Heart right ventricle (tissue), 16 donors: ENCODE measurements at places on chromosomes 4 and X. TPM values are rescaled to one million over a fixed set of nuclear protein-coding genes. Genes with fewer than 3 reads are reported as not detected.

GRCh38 chrX:118225711-118226428 lies 109.3 kb upstream of the KLHL13 start:
- no peak overlapping the region for H3K4me3 ChIP-seq
- no peak overlapping the region for H3K27ac ChIP-seq
- no peak for DNase-seq
- no peaks in the 10 kb centered on the region for H3K27me3 ChIP-seq

DNA sequence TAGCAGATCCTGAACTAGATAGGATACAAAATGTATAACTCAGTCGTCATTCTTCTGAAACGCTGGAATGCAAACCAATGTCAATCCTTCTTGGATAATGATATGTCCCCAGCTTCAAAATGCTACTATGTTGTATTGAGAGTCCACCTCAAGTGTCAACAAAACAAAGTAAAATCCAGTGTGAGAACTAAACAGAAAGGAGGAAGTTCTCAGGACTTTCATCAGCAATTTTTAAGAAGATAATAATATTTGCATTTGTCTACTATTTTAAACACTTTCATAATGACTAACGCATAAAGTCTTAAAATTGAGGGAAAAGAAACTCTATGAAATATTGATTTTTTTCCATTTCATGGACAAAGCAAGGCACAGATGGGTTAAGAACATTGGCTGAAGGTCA lies 36.3 kb downstream of the SOD3 start:
- H3K4me3 ChIP-seq: no peak overlapping the region
- H3K4me1 ChIP-seq: no peaks in the 10 kb centered on the region
- no peak overlapping the region for H3K27ac ChIP-seq
- peaks cover 68% of the 10 kb centered on the region for H3K36me3 ChIP-seq
- DNase-seq: no peak
- H3K27me3 ChIP-seq: no peaks in the 10 kb centered on the region

DNA sequence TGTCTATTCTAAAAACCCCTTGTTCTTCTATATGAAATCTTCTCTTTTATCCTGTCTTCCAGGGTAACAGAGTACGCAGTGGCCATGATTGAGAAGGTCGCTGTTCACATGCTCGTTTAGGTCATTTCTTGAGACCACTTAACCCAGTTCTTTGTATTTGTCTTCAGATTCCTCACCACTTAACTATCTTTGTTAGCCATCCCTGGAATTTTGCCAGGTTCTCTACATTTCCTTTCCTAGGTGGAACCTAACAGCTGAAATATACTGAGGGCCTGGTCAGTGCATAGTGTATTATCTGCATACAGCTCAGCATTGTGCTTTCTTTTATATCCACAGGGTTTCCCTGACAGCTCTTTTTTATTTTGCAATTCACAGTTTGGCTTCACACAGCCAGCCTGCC lies 148.9 kb upstream of the GALNT7 start:
- H3K27me3 ChIP-seq: no peaks in the 10 kb centered on the region
- no peak overlapping the region for H3K27ac ChIP-seq
- H3K4me1 ChIP-seq: peaks cover under 1% of the 10 kb centered on the region
- H3K4me3 ChIP-seq: no peak overlapping the region
- H3K36me3 ChIP-seq: no peaks in the 10 kb centered on the region

- no peak for DNase-seq
- no peaks in the 10 kb centered on the region for H3K27me3 ChIP-seq
- no peaks in the 10 kb centered on the region for H3K36me3 ChIP-seq
- H3K27ac ChIP-seq: no peak overlapping the region
- H3K4me3 ChIP-seq: no peak overlapping the region
Observed at GRCh38 chr4:97761445-97762114, 381.7 kb downstream of the STPG2 start.

DNA sequence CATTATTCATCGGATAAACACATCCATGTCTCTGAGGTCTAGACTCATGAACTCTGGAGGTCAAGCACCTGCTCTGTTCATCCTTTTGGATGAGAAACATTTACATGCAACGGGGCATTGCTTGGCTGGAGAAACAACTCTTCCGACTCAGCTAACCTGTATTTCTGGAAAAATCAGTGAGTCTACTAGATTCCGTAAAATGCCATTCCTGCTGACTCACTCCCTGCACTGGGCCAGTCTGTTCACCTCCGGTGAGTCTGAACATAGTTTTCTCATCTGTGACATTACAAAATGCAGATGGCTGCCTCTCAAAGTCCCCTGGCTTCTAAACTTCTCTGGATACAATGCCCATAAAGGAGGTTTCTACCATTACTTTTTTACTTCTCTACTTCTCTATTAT lies 185.7 kb upstream of the HS3ST1 start:
- H3K27ac ChIP-seq: no peak overlapping the region
- no peak for DNase-seq
- no peak overlapping the region for H3K4me3 ChIP-seq
- no peaks in the 10 kb centered on the region for H3K27me3 ChIP-seq

DNA sequence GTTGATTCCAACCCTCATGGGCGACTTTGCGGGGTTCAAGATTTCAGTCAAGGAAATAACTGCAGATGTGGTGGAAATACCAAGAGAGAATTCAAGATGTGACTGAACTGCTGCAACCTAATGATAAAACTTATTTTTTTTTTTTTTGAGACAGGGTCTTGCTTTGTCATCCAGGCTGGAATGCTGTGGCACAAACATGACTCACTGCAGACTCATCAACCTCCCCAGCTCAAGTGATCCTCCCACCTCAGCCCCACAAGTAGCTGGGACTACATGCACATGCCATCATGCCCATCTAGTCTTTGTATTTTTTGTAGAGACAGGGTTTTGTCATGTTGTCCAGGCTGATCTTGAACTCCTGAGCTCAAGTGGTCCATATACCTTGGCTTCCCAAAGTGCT lies 19.5 kb upstream of the WDFY3 start:
- H3K27me3 ChIP-seq: no peaks in the 10 kb centered on the region
- H3K36me3 ChIP-seq: no peaks in the 10 kb centered on the region
- DNase-seq: no peak
- no peak overlapping the region for H3K27ac ChIP-seq

DNA sequence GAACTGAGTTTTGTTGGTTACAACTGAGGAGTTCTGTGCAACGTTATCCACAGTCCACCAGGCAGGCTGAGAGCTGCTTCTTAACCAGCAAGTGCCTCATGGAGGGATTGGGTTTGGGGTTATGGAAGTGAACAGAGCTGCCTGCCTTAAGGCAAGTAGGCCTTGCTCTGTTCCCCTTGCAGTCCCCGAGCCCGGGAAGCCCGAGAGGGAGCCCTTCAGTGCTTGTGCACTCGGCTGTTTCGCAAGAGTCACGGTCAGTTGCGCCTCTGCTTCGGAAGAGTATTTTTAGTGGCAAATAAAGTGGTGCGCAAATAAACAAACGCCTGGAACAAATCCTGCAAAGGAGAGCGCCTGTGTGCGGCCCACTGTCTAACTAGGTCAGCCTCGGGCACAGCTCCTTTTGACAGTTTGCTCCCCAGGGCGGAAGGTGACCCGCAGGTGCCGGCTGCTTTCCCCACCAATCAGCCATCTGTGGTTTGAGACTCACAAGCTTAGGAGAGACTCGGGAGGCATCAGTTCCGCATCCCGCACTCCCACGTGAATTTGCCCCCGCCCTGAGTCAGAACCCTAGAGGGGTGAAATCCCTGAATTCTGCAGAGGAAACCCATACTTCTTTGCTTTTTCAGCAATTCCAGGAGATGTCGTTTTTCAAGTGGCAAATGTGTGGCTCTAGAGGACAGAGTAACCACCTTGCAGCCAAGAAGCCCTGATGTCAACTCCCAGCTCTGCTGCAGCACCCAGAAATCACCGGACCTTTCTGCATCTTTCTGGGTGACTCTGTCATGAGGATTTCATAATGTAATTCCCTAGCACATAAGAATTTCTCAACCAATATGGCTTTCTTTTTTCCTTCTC lies 56.8 kb downstream of the LGI2 start:
- H3K4me1 ChIP-seq: peaks cover 2% of the 10 kb centered on the region
- H3K27me3 ChIP-seq: no peaks in the 10 kb centered on the region
- DNase-seq: peak; percentile 51
- H3K4me3 ChIP-seq: no peak overlapping the region

GRCh38 chrX:17496407-17496806 lies 121.4 kb downstream of the NHS start:
- no peaks in the 10 kb centered on the region for H3K27me3 ChIP-seq
- DNase-seq: no peak
- H3K4me1 ChIP-seq: peaks cover 5% of the 10 kb centered on the region

GRCh38 chr4:168857546-168858314 lies 152.3 kb downstream of the CBR4 start:
- H3K4me3 ChIP-seq: no peak overlapping the region
- peaks cover 62% of the 10 kb centered on the region for H3K4me1 ChIP-seq
- H3K27me3 ChIP-seq: no peaks in the 10 kb centered on the region
- H3K27ac ChIP-seq: peak overlapping the region; percentile 57

- H3K4me1 ChIP-seq: no peaks in the 10 kb centered on the region
- no peaks in the 10 kb centered on the region for H3K27me3 ChIP-seq
- no peak overlapping the region for H3K4me3 ChIP-seq
- H3K27ac ChIP-seq: no peak overlapping the region
Observed at GRCh38 chr4:143616771-143617170, 83.7 kb downstream of the FREM3 start.

GRCh38 chr4:184419976-184420375 lies 54.4 kb downstream of the IRF2 start:
- H3K27ac ChIP-seq: peak overlapping the region; percentile 69

DNA sequence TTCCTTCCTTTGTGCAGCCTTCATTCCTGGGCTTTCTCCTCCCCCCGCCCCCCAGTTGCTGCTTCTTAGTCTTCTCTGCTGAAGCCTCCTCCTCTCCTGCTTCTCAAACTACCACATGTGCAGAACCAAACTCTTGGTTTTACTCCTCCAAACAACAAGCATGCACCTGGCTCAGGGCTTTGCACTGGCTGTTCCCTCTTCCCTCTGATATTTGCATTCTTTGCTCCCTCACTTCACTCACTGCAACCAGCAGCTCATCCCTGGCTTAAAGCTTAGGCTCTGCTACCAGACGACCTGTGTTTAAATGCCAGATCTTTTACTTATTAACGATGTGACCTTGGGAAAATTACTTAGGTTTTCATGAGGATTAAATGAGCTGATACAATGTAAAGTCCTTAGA lies 51.4 kb downstream of the MED28 start:
- H3K36me3 ChIP-seq: no peaks in the 10 kb centered on the region
- DNase-seq: no peak
- no peaks in the 10 kb centered on the region for H3K4me1 ChIP-seq
- no peak overlapping the region for H3K27ac ChIP-seq
- no peaks in the 10 kb centered on the region for H3K27me3 ChIP-seq

DNA sequence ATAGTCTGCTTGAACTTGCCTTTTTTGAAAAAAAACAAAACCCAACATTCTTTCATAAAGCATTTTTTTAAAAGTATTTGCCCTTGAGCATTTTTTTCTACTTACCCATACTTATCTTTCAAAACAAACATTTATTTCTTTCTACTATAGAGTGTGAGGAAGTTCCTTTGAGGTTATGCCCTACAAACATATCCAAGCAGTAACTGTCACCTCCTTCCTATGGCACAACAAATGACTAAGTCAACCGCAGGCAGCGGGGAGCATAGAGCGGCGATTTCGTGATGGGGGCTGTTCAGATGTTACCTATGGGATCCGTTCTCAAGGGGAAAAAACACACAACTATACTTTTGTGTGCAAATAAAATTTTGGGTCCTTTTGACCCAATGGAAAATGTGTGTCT lies 19.4 kb downstream of the SPRY1 start:
- H3K36me3 ChIP-seq: no peaks in the 10 kb centered on the region
- H3K27ac ChIP-seq: no peak overlapping the region
- H3K27me3 ChIP-seq: no peaks in the 10 kb centered on the region
- H3K4me1 ChIP-seq: peaks cover 16% of the 10 kb centered on the region
- DNase-seq: no peak

DNA sequence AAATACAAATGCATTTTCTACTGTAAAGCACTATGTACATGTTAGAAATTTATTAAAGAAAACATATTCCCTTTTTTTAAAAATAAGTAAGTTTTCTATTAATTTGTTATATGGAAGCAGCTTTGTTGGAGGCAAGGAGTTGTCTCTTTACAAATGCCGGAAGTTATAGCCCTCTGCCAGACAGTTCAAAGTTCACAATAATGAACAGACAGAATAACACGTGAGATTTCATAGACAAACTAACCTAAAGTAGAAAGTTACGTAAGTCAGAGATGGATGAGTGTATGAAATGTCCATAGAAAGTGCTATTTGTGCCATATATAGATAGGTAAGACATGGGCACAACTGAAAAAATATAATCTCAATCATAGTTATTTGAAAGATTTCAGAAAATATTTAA lies 43.9 kb upstream of the NEIL3 start:
- H3K4me3 ChIP-seq: no peak overlapping the region
- H3K36me3 ChIP-seq: no peaks in the 10 kb centered on the region
- no peaks in the 10 kb centered on the region for H3K27me3 ChIP-seq

DNA sequence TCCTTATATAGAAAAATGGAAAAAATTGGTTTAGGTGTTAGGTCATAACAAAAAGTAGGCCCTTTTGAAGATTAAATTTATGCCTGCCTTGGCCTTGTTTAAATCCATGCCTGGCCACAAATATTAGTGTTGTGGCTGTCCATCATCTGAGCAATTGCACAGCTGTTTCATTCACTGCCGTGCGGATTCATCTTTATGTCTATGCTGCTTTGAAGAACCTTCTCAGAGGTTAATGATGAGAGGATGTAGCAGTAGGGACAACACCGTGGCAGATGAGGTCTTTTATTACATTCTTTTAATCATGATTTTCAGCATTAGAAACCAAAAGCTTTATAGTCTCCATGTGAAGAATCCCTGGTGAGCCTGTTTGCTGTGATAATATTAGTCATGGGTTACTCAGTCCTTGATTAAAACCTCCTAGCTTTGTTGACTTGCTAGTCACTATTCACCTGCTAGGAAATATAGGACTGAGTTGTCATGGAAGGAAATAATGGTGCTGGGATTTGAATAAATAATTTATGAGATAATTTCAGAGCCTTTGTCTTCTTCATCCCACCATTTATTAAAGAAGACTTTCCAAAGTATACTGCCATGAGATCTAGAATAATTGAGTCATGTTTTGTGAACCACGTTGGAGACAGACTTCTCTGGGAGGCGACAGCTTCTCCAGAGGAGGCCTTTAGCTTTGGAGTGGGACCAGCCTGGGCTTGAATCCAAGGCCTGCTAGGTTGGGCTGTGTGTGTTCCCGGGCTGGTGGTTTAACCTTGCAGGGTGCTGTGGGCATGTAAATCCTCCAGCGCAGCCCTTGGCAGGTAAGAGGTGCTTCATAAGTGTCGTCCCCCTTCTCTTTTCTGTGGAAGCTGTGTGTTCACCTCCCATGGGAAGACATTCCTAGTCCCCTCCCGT lies 53.5 kb downstream of the PTTG2 start:
- H3K27ac ChIP-seq: no peak overlapping the region
- DNase-seq: peak; percentile 67
- H3K27me3 ChIP-seq: no peaks in the 10 kb centered on the region
- no peak overlapping the region for H3K4me3 ChIP-seq
- H3K4me1 ChIP-seq: peaks cover 3% of the 10 kb centered on the region
- no peaks in the 10 kb centered on the region for H3K36me3 ChIP-seq

- H3K4me1 ChIP-seq: no peaks in the 10 kb centered on the region
- DNase-seq: peak; percentile 13
- no peaks in the 10 kb centered on the region for H3K27me3 ChIP-seq
- H3K27ac ChIP-seq: no peak overlapping the region
- peak overlapping the region; percentile 51 for H3K4me3 ChIP-seq
Observed at GRCh38 chrX:66728818-66729271, 90.0 kb upstream of the EDA2R start.

Gene EPGN
- not detected for total RNA-seq

Gene GNRHR
- total RNA-seq: not detected

Gene GLUD2
- total RNA-seq: 0.85 TPM

Gene PPP2R2C
- total RNA-seq: 8.9 TPM

Gene DGKK
- total RNA-seq: not detected

Gene PHKA1
- 11.0 TPM for total RNA-seq

Gene ATP1B4
- 0.59 TPM for total RNA-seq
